SK-N-MC (cell line): ENCODE measurements at places on chromosomes 6 and 20.
A peak's percentile ranks its signal among the peaks of the same experiment; 100 is the strongest.

DNA sequence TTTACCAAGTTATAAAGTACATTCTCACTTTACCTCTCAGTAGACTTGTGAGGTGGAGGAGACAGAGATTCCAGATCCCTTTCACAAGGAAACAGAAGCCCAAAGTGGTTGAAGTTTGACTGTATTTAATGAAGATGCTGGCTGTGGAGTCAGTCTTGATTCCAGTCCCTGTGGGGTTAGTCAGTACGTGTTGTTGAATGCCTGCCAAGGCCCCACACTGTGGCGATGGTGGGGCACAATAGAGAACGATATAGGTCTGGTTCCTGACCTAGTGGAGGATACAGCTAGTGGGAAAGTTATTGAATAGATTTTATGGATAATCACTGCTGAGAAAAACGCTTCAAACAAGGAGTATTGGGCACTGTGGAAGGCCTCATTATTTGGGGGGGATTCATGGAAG, 71.4 kb downstream of the LRRC1 start:
- DNase-seq: no peak

- DNase-seq: peak; percentile 88
Measured at GRCh38 chr6:17156112-17156921, 54.5 kb downstream of the STMND1 start.

- DNase-seq: no peak
Measured at GRCh38 chr20:49704932-49705336, 8.7 kb downstream of the B4GALT5 start.

GRCh38 chr6:26319405-26320128, 45.4 kb upstream of the BTN3A2 start:
- DNase-seq: no peak

- DNase-seq: no peak
Measured at GRCh38 chr20:63573647-63574131, 350 bp downstream of the HELZ2 start.

DNA sequence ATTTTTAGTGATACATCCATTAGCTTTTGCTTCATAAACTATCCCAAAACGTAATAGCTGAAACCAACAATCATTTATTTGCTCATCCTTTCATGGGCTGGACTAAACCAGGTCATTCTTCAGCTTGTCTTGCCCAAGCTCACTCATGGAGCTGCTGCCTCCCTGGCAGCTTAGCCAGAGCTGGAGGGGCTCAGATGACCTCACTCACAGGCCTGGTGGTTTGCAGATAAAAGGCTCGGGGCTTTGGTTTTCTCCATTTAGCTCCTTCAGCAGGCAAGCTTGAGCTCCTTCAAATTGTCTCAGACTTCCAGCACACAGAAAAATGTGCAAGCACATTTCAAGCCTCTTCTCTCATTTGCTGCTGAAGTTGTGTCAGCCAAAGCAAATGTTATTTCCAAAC, 139.1 kb downstream of the BTBD3 start:
- no peak for DNase-seq
